ENCODE measurements at places on chromosomes 1 and 21.

GRCh38 chr1:31073044-31073443 is 7.5 kb upstream of the PUM1 start:
- DNase-seq: no peak

- DNase-seq: no peak
Measured at GRCh38 chr1:182092336-182092735, 30.8 kb upstream of the ZNF648 start.

DNA sequence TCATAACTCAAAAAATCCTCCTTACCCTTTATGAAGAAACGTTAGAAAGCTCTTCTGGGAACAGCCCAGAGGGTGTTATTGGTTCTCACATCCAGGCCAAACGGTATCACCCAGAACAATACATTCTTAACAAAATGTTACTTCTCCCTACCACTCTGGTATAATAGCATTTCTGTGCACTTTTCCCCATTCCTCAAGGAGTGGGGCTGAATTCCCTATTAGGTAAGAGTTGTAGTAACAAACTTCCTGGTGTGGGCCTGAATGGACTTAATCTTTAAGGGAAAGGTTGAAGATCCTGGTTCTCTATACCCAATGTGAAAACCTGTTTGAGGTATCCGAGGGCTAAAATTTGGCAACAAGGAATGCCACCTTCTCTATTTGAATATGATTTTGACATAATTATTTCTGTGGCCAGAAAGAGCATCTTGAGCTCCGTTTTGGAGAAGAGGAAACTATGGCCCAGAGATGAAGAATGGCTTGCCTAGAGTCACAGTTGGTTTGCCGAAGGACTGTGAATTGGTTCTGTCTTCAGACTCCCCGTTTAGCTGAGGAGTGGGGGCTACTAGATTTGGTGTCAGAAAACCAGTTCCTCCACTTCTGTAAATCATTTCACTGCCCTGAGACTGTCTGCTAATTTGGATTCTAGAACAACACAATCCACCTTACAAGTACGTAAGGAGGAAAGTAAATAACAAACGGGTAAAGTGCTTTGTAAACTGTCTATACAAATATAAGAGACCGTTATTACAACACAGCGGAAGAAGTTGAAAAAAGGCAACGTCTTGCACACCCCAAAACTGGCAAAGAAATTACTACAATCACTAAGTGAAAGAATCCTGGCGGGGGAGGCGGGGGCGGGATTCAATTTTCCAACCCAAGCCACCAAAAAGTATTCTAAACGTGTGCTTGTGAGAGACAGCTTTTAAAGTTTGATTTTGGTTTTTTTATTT is 2.3 kb downstream of the ANP32E start:
- no peak for DNase-seq

GRCh38 chr1:109615879-109616278 is 3.5 kb downstream of the GNAT2 start:
- DNase-seq: no peak
